ENCODE measurements at places on chromosomes 12 and 14.
A peak's percentile ranks its signal among the peaks of the same experiment; 100 is the strongest.

DNA sequence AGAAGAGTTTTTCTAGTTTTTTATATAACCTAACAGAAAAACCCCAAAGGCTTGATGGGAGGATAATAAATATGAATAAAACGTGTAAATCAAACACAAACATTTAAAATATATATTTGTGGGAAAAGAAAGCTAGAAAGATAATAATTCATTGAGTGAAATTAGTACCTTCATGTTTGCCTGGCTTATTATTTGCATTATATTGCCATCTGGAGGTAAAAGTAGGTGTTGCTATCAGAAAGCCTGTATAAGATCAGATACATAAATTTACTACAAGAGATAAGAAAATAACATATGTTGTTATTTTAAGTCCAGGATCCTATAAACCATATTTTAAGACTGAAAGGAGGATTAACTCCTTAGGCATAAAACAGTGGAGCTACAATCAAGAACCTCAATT is 77.7 kb downstream of the NTS start:
- DNase-seq = peak; percentile 13

GRCh38 chr12:124457287-124458219 is 109.9 kb downstream of the NCOR2 start:
- DNase-seq = peak; percentile 93

GRCh38 chr12:38905480-38906351 is at the start of gene CPNE8:
CPNE8 (minus strand) TSS chr12:38905591; CDS start chr12:38905534, 57 bp downstream.
- DNase-seq = peak; percentile 71

DNA sequence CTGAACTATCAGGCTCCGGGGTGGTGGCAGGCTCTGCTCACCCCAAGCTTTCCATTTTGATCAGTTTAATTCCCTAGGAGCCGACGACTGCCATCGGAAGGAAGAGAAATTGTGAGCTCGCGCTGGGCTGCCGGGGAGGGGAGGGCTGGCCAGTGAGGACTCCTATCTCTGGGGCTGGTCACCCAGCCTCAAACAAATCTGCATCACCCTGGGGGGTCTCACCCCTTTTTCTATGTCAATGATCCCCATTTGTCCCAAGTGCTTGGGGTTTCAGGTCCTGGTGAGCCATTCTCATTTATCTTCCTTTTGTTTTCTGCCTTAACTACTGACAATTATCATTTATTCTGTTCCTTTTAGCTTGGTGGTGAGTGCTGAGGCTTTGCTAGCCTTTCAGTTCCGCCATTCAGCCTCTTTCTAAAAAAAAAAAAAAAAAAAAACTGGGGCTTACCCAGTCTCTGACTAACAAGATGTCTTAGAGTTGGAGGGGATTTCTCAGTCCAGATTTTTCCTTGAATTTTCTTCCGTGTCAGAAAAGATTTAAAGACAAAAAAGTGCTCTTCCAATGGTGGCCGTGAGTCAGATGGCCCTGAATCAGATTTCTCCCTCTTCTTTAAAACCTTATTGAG is 22.8 kb upstream of the USP44 start:
- DNase-seq = peak; percentile 3

- DNase-seq = peak; percentile 99
Observed at GRCh38 chr12:116529048-116529447, 30.1 kb upstream of the MAP1LC3B2 start.

All from amniotic epithelial cell (primary cell).